ENCODE measurements at places on chromosomes 7 and 10. TPM values are rescaled to one million over a fixed set of nuclear protein-coding genes. Genes with fewer than 3 reads are reported as not detected.

The NPFFR1 gene
- total RNA-seq = not detected

The PRSS37 gene
- not detected for total RNA-seq

The NSUN5 gene
- 23.2 TPM for total RNA-seq

The MINDY4 gene
- total RNA-seq = 23.7 TPM

The LIPF gene
- total RNA-seq = not detected

The IFIT3 gene
- total RNA-seq = 8.7 TPM

The ZNF467 gene
- 12.4 TPM for total RNA-seq

The DGKB gene
- total RNA-seq = 17.8 TPM

The CYP17A1 gene
- total RNA-seq = not detected

The OR6B1 gene
- not detected for total RNA-seq

The OR2A42 gene
- 0.19 TPM for total RNA-seq

The STEAP1B gene
- total RNA-seq = 1.6 TPM

The ADD3 gene
- 132 TPM for total RNA-seq

The NRAP gene
- total RNA-seq = not detected

The TDRD1 gene
- total RNA-seq = 0.11 TPM

Data from esophagus muscularis mucosa (tissue), 4 donors.